ENCODE measurements at places on chromosomes 3 and 15.
A peak's percentile ranks its signal among the peaks of the same experiment; 100 is the strongest.

GRCh38 chr3:158663246-158663645 lies 9.2 kb downstream of the LXN start:
- no peak for DNase-seq

GRCh38 chr3:46607603-46608028 lies 4.7 kb upstream of the FAM240A start:
- no peak for DNase-seq

DNA sequence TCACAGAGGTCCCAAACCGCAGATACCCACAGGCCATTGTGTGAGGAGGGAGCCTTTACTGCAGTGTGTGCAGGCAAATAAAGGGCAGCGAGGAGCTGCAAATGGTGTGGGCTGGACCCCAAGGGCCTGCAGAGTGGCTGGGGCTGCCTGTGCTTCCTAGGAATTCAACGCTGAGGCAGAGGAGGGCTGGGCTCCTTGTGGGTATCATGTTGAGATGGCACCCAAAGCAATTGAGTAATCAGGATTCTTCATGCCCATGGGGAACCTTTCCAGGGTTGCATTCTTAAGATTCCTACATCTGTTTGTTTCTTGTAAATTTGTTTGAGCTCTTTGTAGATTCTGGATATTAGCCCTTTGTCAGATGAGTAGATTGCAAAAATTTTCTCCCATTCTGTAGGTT lies 85.4 kb upstream of the LIPC start:
- DNase-seq, result no peak

GRCh38 chr3:126620738-126621137 lies 34.2 kb downstream of the TXNRD3 start:
- peak; percentile 86 for DNase-seq

DNA sequence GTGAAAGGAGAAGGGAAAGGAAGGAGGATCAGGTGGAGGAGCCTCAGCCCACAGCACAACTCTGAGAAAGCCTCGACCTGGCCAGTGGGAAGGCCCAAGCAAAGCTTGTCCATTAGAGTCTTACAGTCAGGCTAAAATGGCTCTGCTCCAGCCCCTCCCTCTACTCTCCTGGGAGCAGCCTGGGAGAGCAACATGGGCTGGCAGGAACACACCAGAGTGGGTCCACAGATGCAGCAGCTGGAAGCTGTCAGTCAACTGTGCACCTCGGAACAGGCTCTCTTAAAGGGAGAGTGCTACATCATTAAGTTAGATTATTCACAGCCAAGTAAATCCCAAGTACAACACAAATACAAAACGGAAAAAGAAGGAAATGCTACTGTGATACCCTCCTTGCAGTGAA lies 98.0 kb upstream of the LIMD1 start:
- DNase-seq, result no peak

Measured in inflammatory macrophage (primary cell).